ENCODE measurements at places on chromosomes 1 and 21.

DNA sequence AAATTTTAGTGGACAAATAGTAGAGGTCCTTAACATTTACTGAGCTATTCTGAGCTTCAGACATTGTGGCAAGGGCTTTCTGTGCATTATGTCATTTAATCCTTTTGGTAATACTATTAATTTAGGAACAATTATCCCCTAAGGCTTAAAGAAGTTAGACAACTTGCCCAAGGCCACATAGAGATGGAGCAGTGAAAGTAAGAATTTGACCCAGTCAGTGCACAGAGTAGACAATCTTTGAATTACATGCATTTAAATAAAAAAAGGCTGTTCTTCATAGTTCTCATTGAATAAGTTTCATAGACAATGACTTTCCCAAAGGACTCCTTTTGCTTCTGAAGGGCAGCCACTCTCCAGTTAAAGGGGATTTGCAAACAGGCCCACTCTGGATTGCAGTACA, 142.7 kb downstream of the RUNX1 start:
- DNase-seq = no peak

- no peak for DNase-seq
These were observed 5.6 kb downstream of the TMEM61 start for GRCh38 chr1:54986025-54986424.

GRCh38 chr1:12473596-12474362, 144.2 kb downstream of the DHRS3 start:
- no peak for DNase-seq

- peak; percentile 95 for DNase-seq
These were observed 7.1 kb upstream of the CPLANE2 start for GRCh38 chr1:16243936-16244649.

DNA sequence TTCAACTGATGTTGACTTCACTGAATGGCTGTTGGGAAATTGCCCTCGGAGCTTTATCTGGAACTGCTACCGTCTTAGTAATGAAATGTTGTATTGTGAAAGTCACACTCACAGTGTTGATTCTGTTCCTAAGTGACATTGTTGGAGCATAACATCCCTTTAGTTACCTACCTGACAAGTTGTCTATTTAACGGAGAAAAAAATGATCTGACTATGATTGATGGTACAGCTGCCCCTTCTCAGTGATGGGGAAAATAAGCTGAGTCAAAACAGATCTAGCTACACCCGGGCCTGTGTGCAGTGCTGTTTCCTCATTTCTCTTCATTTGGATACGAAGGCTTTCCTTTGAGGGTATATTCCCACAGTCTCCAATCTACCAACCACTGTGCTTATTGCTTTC, 472.3 kb upstream of the BRINP3 start:
- DNase-seq = no peak

- DNase-seq = no peak
These were observed 6.7 kb downstream of the SOX13 start for GRCh38 chr1:204079608-204079999.

DNA sequence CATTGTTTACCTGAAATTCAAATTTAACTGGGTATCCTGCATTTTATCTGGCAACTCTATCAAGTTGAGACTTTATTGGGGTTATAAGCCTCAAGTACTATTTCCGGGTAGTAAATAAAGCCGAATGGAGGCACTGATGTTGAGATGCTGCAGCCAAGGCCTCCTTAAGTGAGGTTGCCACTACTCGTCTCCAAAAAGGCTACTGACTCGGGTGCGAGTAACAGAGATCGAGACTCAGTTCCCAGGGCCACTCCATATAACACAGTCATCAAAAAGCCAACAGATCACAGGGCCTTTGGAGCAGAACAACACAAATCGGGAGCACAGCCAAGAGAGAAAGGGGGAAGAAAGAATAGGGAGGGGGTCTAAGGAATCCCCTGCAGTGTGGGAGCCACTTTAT, 524 bp downstream of the COPA start:
- peak; percentile 19 for DNase-seq

GRCh38 chr1:94909486-94909885, 17.4 kb downstream of the CNN3 start:
- no peak for DNase-seq

DNA sequence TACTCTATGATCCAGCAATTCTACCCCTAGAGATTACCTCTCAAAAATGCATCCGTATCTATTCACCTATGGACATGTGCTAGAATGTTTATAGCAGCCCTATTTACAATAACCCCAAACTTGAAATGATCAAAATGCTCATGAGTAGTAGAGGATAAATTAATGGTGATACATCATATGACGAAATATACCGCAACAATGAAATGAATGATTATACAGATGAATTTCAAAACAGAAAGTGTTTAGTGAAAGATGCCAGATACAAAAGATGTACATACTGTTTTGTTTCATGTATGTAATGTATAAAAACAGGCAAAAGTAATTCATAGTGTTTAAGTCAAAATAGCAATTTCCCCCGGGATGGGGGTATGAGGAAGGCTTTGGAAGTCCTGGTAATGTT, 91.0 kb upstream of the CD55 start:
- no peak for DNase-seq

DNA sequence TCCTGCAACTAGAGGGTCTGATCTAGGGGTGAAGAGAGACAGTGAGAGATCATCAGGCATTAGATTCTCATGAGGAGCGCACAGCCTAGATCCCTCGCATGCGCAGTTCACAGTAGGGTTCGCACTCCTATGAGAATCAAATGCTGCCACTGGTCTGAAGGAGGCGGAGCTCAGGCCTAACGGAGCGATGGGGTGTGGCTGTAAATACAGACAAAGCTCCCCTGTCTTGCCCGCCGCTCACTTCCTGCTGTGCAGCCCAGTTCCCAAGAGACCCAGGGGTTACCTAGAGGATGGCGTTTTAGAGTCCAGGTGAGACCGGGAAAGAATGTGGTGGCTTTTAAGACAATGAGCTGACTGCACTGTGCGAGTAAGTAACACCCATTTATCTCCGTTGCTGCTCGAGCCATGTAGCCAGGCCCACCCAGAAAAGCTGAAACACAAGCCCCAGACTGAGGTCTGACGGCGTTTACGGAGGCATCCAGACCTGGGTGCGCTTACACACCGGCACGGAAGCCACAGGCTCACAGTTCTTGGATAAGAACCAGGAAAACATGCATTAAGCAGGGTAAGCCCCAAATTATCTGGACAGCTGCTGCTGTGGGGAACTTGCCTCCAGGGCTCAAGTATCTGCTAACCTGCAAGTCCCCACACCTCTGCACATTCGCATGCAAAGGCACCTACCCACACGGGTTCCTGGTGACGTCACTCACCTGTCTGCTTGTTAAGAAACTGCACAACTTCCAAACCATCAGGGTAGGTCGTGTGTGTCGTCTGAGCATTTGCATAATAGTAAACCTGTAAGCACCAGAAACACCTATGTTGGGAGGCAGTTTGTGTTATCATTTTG, 12.5 kb downstream of the TCP10L start:
- DNase-seq = no peak

- DNase-seq = no peak
These were observed 19.9 kb downstream of the SETD4 start for GRCh38 chr21:36040389-36040788.

GRCh38 chr21:36790616-36791015, 91.7 kb downstream of the SIM2 start:
- no peak for DNase-seq

GRCh38 chr1:211829343-211830054, 1.1 kb downstream of the LPGAT1 start:
- DNase-seq = no peak

GRCh38 chr1:106972074-106972473, 84.4 kb upstream of the PRMT6 start:
- no peak for DNase-seq

GRCh38 chr1:113253187-113253586, 137.1 kb upstream of the MAGI3 start:
- no peak for DNase-seq

- DNase-seq = no peak
These were observed 94.0 kb downstream of the HMGB4 start for GRCh38 chr1:33957854-33958253.

DNA sequence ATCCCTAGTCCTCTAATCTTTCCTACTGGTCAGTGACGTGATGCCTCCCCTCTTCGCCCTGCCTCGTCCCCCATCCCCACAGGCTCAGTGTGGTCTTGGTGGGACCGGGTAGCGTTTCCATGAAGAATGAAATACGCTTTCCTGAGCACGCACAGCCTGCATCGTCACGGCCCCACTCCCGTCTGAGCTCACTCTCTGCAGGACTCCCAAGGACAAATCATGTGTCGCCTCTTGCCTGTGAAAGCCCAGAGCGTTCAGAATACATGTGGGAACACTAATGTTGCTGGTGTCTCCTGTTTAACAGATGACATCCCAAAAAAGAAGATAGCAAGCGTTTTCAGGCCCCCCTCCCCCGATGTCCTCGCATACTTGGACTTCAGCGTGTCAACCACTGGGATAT, 49.2 kb downstream of the S100B start:
- no peak for DNase-seq

DNA sequence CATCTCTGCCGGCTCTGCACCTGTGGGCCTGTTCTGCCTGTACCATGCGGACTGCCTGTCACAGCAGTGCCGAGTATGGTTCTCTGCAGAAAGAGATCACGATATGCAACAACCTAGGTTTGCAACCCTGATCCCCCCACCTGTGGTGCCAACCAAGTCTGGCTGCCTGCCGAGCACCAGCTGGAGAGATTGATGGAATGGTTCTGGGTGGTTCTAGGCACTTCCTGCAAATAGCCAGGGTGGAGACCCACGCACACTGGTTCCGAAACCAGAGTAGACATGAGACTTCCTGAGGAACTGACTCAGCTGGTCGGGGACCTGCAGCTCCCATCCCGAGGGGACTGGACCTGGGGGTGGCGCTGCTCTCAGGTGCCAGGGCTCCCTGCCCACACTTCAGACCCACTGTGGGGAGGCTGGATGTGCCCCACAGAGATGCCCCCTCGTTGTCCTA, 5.4 kb downstream of the TPRG1L start:
- DNase-seq = no peak

GRCh38 chr1:23502951-23503350, 19.0 kb upstream of the ASAP3 start:
- no peak for DNase-seq

- DNase-seq = no peak
These were observed 449.0 kb downstream of the MATN1 start for GRCh38 chr1:30274173-30274970.

DNA sequence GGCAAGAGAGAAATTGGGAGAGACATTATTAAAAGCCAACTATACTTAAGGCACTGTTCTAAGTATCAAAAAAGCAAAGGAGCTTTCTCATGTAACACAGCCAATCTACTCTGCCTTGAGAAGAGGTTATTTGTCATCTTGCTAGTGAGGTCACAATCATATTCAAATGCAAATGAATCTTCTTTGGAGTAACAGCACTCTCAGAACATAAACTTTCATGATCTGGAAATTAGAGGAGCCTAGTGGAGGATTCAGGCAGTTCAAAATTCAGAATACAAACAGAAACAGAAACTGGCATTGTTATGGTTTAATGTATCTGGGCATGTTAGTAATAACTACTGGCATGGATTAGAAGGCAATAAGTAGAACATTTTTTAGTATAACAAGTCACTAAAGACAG, 57.4 kb downstream of the ARID4B start:
- peak; percentile 30 for DNase-seq

GRCh38 chr21:46039891-46040660, 57.8 kb upstream of the COL6A2 start:
- no peak for DNase-seq

GRCh38 chr1:12163210-12163609, 3.6 kb upstream of the TNFRSF1B start:
- DNase-seq = no peak

GRCh38 chr1:115430441-115431158, 92.6 kb upstream of the NGF start:
- DNase-seq = no peak

- no peak for DNase-seq
These were observed 39.6 kb upstream of the DNASE2B start for GRCh38 chr1:84358695-84359094.

- no peak for DNase-seq
These were observed 45.3 kb downstream of the SASS6 start for GRCh38 chr1:100087396-100087795.

- no peak for DNase-seq
These were observed 11.4 kb downstream of the FAM89A start for GRCh38 chr1:231028682-231029081.

GRCh38 chr1:231186356-231187115, 24.7 kb downstream of the TRIM67 start:
- DNase-seq = no peak

DNA sequence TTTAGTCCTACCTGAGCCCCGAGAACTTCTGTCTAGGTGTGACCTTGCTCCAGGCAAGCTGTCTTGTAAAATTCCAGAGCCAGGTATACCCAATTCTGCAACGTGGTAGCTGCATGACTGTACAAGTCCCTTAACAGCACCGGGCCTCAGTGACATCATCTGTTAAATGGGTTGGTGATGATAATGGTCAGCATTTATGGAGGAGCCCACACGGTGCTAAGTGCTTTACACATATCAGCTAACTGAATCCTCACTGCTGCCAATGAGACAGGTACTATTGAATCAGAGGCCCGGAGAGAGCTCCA, 37.2 kb upstream of the PADI1 start:
- no peak for DNase-seq

GRCh38 chr1:47229031-47229885, 2.8 kb downstream of the TAL1 start:
- DNase-seq = peak; percentile 87

- no peak for DNase-seq
These were observed 676.1 kb downstream of the PTPRU start for GRCh38 chr1:29912425-29912824.

DNA sequence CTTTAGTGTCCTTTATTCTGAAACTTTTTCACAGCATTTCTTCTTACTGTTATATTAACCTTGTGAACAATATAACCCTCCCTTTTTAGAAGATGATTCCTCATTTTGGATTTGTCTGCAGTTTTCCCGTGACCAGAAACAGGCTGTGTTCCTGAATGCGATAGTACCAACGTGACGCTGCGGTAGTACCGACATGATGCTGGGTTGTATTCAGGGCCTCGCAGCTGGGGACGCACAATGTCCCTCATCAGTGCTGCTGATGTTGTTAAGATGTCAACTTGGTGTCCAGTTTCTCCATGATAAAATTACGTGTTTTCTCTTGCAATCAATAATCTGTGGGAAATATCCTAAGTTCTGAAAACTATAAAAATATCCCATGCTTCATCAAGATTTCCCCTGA, 761.4 kb upstream of the TPTE start:
- DNase-seq = no peak

GRCh38 chr21:42490720-42491119, 5.3 kb downstream of the RSPH1 start:
- no peak for DNase-seq

DNA sequence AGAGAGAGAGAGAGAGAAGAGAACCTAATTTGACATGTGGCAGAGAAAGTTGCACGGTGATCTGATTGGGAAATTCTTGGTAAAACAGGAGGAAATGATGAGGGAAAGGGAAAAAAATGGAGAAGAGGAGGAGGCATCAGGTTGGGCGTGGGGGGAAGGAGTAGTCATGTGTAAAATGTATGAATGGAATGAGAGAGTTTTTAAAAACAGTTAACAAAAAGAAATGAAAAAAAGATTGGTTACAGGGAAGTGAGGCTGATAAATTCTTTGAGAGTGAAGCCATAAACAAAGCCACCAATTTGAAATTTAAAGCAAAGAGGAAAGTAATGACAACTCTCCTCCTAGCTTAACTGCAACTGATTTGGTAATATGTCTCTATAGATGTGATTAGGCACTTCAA, 409.2 kb downstream of the USH2A start:
- no peak for DNase-seq

Data from hematopoietic multipotent progenitor cell treated with erythropoietin and hydrocortisone succinate and interleukin-3 and kit ligand, for 15 days (in vitro differentiated cells).